ENCODE measurements at places on chromosomes 11 and 22.

DNA sequence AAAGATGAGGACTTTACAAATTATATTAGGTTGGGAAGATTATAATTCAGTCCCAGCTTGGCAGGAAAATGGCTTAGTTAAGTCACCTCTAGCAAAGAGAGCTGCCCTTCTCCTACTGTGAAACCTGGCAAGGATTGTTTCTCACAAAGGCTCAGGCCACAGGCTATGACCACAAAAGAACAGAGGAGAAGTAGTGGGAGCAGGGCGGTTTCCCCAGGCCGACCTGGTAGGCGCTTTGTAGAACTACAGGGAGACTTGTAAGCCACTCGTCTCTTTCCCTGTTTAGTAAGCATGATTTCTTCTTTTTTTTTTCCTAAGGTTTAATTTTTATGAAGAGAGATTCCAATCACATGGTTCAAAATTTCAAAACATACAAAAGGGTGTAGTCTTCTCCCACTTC is 4.6 kb downstream of the SNAP29 start:
- DNase-seq, result no peak

DNA sequence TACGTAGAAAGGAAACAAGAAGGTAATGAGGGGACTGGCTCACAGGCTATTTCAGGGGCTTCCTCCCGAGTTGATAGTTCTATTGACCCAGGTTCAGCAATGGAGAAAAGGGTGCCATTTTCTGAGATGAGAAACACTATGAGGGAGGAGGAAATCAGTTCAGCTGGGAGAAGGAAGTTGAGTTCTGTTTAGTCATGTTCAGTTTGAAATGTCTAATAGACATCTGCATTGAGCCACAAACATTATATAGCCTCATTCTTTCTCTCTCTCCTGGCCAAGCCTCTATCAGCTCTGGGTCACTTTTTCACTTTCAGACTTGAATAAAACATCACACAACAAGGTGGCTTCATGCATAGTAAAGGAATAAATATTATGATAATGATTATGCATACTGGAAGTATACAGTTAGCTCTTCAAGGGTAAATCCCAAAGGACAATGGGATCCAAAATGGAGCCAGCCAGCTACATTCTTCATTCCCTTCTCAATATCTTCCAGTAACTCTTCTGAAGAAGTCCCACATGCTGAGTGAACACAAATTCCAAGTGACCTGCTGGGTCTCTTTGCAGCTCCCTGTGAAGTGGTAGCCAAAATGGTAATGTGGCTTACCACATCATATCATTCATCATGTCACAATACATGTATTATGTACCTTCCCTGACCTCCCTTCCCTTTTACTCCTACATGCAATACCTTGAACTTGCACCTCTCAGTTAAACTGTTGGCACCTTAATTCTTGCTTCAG is 80.9 kb upstream of the CD44 start:
- no peak for DNase-seq

DNA sequence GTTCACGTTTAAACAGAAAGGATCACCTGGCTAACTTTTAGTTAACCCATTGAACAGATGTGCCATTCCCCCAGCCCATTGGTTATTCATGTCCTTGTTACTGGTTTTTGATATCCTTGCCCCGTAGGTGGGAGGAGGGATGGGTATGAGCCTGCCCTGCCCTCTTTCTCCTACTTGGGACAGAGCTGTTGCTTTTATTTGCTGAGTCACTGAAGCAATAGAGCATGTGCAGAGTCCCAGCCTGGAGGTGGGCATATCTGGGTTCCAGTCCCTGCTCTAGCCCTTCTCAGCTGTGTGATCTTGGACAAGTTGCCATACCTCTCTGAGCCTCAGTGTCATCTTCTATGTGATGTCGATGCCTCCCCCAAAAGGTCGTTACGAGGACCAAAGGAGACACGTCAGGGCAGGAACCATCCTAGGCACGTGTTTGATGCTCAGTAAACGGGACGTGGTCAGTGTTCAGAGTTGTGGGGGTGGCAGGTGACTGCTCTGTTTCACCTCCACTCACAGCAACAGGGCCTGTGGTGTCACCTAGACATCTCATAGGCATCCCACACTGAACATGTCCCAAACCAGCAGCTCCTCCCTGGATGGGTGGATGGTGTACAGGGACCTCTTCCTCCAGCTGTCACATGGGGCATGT is 61.0 kb downstream of the BMAL1 start:
- DNase-seq, result no peak

GRCh38 chr11:17504330-17505107 is 27.9 kb upstream of the ABCC8 start:
- DNase-seq, result no peak

Measured in cortex of kidney (tissue), 1 donor.